NK-92 treated with Interleukin-12 subunit alpha and Interleukin-12 subunit beta, amount 100 ng/mL, for 24 hours (cell line): ENCODE measurements at places on chromosomes 6 and 20.

GRCh38 chr6:34865107-34865506 lies 22.7 kb downstream of the TAF11 start:
- DNase-seq: no peak

- DNase-seq: no peak
Measured at GRCh38 chr6:105786449-105786848, 299.7 kb upstream of the PRDM1 start.

- DNase-seq: no peak
Measured at GRCh38 chr20:49700411-49701185, 13.1 kb downstream of the B4GALT5 start.

DNA sequence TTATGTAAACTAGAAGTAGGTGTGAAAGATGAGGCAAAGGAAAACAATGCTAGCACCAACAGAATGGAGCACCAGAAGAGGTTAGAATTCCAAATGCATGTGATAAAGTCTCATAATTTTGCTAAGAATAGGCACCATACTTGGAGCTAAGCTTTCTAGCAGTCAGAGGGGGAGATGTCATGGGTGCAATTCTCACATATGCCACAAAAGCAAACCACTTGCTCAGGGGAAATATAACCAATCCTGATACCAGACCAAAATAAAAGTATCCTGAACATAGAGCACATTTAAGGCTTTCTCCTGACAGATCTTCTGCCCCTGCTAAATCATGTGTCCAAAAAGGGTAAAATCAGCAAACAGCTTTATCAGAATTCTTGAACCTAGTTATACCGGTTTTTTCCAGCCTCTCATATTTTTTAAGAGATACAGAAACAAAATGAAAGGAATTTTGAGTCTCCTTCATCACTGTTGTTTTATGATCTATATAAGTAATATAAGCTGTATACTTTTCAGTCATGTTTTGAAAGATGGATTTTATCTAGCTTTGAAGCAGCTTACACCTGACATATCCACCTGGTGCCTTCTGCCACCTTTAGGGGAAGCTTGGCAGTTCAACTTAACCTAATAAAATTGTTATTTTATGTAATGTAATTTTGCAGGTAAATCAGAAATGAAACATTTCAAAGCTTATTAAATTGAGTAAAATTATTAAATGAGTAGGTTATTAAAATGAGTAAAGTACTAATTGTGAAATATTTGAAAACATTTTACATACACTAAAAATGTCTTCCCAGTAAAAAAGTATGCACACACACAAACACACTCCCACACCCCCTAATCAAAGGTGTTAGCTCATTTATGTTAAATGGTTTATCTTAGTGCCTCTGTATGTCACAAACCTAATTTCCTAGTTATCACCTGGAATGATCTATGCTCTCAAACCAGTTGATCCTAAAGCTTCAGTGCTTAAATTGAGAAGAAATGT lies 2.8 kb downstream of the SPO11 start:
- no peak for DNase-seq

GRCh38 chr20:50190251-50191064 lies at the start of gene CEBPB:
Gene CEBPB (plus strand): TSS chr20:50190830. CDS start chr20:50191034, 204 bp downstream.
- DNase-seq: peak; percentile 85

DNA sequence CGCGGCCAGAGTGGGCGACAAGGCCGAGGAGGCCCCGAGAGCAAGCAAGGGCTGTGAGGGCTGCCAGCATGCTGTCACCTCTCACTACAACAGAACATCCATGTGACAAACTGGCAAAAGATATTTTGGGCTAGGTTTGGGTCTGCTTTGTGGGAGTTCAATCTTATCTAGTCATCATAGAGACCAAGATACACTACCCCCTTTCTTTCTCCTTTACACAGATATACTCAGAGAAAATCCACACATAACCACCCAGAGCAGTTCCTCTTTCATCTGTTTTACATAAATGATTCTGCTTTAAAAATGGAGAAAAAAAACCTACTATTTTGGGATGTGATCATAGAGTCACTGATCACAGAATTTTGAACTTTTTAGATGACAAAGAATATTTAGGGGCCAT lies 16.8 kb downstream of the SOX4 start:
- no peak for DNase-seq

DNA sequence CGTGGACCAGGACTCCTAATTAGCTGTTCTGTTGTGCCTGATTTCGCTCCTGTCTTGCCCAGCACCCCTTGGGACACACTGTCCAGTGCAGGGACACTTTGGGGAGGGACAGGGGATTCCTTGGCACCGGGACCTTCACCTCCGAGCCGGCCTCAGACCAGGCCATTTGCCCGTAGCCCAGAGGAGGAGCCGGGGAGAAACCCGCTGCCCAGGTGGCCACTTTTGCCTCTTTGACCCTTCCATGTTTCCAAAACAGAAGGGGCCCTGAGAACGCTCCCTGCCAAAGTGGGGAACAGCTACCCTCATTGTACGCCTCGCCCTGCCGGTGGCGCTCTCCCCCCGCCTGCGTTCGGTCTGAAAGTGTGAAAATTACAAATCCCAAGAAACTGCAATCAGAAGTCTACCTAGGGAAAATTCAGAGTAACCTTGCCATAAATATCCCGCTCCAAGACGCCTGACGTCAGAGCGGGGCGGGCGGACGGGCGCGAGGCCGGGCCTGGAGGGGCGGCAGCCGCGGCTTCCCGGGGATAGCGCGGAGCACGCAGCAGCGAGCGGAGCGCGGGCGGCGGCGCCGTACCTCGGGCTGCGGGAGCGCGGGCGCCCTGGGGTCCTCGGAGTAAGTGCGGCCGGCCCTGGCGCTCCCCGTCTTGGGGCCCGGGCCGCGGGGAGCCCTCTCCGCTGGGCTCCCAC lies at the start of gene DAAM2:
Gene DAAM2, plus strand, starts transcription at position 527 of the 690 bp plus-strand sequence. CDS start 63,927 bp downstream, outside the sequence.
- DNase-seq: no peak

DNA sequence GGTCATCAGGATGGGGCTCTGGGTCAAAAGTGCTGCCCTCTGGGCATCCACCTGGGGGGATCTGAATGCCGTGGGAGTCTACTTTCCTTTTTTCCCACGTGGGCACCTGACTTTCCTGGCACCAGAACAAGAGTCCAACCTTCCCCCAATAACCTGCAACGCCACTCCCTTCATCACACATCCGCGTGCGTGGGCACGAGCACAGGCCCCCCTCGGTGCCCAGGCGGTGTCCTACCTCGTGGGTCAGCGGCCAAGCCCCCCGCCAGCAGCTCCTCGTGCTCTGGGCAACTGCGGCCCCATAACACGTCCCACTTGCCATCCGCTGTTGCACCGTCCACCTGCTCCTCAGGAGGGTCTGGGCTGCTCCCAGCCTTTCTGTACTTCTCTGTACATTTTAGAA lies 87.0 kb downstream of the YTHDF1 start:
- no peak for DNase-seq

DNA sequence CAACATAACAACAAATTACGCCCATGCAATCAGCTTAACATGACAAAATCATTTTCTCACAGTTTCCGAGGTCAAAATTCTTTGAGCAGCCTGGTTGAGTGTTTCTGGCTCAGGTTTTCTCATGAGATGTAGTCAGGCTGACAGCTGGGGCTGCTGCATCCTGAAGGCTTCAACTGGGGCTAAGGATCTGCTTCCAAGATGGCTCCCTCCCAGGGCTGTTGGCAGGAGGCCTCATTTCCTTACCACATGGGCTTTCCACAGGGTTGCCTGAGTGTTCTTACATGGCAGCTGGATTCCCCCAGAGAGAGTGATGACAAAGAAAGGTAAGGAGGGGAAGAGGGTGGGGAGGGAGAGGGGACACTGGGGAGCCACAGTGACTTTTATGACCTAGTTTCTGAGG lies 63.1 kb upstream of the NNAT start:
- no peak for DNase-seq

DNA sequence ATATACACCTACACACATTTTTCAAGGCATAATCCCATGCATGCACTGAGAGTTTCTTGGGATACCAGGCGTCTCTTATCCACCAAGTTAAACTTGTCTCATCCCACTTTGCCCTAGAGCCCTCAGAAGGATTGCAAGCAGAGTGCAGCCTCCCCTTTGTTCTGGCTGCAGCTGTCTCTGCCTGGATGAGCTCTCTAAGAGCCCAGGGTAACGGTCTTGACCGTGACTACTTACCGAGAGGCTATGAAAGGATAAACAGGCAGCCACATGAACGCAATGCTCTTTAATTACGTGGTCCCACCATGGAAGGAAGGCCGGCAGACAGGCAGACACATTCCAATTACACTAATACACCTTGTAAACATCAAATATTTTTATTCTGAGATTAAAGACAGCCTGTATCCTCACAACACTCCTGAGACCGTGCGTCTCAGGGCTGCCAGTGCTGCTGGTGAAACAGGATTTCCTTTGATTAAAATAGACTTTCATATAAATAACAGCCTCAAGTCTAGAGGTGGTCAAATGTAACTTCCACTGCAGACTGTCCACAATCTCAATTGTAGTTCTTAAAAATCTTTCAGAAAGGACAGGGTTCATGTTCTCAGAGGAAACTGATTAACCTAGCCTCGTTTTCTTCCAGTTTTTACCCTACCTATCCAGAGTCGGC lies 210.0 kb upstream of the PRDM1 start:
- no peak for DNase-seq

GRCh38 chr6:19896693-19897010 lies 59.5 kb downstream of the ID4 start:
- DNase-seq: no peak

DNA sequence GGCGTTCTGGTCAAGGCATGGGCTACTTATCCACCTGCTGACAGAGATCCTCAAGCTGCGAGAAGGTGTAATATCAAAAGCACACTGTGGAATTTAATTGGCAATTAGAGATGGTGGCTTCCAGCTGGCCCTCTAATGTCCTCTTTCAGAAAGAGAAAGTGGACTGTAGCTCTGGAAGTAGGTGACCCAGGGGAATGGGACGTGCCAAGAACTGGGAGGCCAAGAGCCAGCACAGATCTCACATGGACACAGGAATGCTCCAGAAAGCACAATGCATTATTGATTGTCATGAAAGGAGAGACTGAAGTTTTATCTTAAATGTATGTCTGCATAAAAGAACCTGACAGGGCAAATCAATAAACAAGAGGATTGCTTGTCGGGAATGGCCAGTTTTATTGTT lies 198.6 kb upstream of the CDH4 start:
- DNase-seq: no peak

DNA sequence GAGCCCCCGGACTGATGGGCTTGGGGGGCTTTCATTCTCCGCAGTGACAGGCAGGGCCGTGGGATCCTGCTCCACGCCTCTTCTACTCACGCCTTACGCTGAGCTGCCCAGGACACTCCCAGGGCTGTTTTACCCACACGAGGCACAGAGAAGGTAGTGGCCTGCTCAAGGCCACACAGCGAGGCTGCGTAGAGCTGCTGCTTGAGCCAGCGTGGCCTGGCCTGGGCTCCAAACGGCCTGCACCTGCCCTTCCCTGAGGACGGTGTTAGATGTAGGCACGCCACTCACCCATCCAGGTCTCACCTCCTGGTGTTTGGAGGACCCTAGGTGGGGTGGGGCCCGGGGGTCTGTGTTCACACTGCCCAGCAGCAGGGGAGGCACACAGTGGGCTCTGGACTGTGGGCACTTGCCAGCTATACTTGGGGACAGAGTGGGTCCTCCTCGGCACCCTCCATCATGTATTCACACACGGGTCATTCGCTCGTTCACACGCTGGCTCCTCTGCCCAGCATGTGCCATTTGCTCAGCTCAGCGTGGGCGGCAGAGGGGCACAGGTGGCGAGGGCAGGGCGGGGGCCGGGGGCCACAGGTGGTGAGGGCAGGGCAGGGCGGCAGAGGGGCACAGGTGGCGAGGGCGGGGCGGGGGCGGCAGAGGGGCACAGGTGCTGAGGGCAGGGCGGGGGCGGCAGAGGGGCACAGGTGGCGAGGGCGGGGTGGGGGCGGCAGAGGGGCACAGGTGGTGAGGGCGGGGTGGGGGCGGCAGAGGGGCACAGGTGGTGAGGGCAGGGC lies 18.4 kb upstream of the RBBP8NL start:
- no peak for DNase-seq

GRCh38 chr6:146887447-146888077 lies 288.8 kb downstream of the ADGB start:
- DNase-seq: no peak

GRCh38 chr6:144160431-144161005 lies 10.2 kb downstream of the STX11 start:
- DNase-seq: no peak

DNA sequence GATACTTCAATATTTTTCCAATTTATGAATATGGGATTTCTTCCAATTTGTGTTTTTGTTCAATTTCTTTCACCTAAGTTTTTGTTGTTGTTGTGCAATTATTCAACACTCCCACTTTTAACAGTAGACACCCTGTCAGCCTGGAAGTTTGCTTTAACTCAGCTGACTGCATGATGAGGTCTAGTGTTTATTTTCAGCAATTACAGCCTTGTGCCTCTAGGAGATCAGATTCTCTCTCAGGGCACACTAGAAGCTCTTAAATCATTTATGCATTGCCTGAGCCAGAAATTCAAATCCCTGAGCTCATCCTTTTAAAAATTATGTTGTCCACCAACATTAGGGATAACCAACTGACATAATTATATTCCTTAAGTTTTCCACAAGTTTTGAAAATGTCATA lies 85.7 kb downstream of the MRAP2 start:
- no peak for DNase-seq

- DNase-seq: no peak
Measured at GRCh38 chr20:21498635-21499034, 15.2 kb downstream of the NKX2-2 start.
